ENCODE measurements at places on chromosomes 1 and 21. TPM values are rescaled to one million over a fixed set of nuclear protein-coding genes. Genes with fewer than 3 reads are reported as not detected.

INSRR gene
- total RNA-seq, result 0.08 TPM

DNA sequence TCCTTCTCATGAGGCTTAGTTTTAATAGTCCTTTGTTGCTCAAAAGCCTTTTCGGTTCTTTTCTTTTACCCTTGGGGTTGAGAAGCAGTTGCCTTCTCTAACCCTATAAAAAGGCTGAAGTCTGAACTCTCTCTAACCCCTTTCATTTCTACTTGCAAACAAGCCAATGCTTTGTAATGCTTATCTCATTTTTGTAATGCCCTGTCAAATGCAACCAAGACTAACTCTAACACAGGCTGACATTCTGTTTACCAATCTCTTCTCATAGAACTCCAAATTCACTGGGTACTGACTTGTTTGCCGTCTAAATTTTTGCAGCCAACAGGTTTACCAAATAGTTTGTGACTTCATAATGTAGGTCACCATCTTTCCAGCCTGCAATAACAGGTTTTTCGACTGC, 233.9 kb upstream of the SNX7 start:
- H3K4me1 ChIP-seq, result peaks cover 26% of the 10 kb centered on the region
- H3K36me3 ChIP-seq, result no peaks in the 10 kb centered on the region
- H3K27ac ChIP-seq, result no peak overlapping the region
- no peaks in the 10 kb centered on the region for H3K27me3 ChIP-seq

DNA sequence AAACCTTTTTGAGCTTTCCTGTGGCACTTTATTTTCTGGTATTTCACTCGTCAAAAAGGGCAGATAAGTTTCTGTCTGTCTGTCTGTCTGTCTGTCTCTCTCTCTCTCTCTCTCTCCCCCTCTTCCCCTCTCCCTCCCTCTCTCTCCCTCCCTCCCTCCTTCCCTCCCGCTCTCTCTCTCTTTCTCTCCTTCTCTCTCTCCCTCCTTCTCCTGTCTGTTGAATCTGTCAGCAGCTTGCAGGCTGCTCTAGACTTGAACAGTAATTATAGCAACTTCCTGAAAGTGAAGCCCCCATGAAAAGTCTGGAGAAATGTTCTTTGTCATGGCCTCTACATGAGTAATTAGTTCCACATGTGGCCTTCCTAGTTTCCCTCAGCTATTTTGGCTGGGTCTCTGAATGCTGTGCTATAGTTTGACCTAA, 275.2 kb upstream of the C1orf105 start:
- peaks cover 36% of the 10 kb centered on the region for H3K36me3 ChIP-seq
- DNase-seq, result no peak
- H3K27ac ChIP-seq, result peak overlapping the region; percentile 99
- no peaks in the 10 kb centered on the region for H3K27me3 ChIP-seq
- peak overlapping the region; percentile 97 for H3K4me3 ChIP-seq
- peaks cover 33% of the 10 kb centered on the region for H3K4me1 ChIP-seq

DNA sequence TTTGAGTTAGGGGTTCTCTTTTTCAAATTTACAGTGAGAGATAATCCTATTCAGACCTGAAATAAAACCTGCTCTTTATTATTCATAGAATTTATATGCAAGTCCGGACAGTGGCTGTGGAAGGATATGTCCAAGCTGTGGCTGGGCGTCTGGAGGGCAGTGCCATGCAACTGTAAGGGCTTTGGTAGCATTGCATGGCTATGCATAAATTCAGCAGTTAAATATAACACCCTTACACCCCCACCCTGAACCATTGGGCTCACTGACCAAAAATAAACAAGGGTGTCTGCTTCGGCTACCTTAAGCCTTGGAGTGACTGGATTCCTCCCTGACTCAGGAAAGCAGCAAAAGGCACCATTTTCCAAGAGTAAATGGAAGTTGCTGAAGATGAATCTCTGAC, 5.4 kb downstream of the CHTOP start:
- H3K36me3 ChIP-seq, result peaks cover 59% of the 10 kb centered on the region
- H3K4me3 ChIP-seq, result no peak overlapping the region
- H3K27me3 ChIP-seq, result no peaks in the 10 kb centered on the region
- H3K4me1 ChIP-seq, result peaks cover 16% of the 10 kb centered on the region
- DNase-seq, result no peak
- H3K27ac ChIP-seq, result no peak overlapping the region

IL23R gene
- not detected for total RNA-seq

All from osteocyte (in vitro differentiated cells).